Activated CD4-positive, alpha-beta T cell treated with anti-CD3 and anti-CD28 coated beads for 36 hours (primary cell): ENCODE measurements at places on chromosomes 13 and 19. TPM values are rescaled to one million over a fixed set of nuclear protein-coding genes. Genes with fewer than 3 reads are reported as not detected.
A peak's percentile ranks its signal among the peaks of the same experiment; 100 is the strongest.

DNA sequence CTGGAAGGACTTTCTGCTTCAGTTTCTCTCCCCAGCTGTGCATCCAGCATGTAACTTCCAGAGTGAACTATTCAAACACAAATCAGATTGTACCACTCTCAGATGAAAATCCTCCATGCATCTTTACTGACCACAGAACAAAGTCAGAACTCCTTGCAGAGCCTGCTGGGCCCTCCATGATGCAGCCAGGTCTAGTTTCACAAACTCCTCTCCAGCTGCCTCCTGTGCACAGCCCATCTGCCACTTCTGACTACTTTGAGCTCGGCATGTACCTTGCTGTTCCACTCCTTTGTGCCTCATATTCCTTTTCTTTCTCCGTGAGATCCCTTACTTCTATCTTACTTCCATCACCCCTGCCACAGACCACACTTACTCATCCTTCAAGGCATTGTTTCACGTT, 31.4 kb downstream of the NALCN start:
- H3K27ac ChIP-seq = no peak overlapping the region
- no peak overlapping the region for H3K4me3 ChIP-seq
- peaks cover 3% of the 10 kb centered on the region for H3K27me3 ChIP-seq

DNA sequence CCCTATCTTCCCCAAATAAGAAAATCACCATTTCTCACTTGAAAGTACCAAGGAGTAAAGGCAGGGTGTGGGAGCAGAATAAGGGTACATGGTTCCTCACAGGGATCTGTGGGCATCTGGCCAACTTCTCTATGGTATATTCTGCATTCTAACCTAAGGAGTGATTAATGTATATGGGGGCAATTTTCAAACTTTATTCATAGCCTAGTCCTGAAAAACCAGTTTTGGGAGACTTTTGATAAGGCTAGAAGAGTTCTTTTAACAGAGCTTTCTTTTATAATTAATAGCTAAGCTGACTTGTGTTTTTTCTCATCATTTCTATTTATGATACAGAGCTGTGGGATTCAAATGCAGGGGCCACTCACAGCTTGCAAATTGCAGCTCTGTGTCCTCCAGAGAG, 852 bp downstream of the SCEL start:
- H3K27me3 ChIP-seq = peaks cover 15% of the 10 kb centered on the region
- no peak for DNase-seq
- no peak overlapping the region for H3K27ac ChIP-seq
- H3K4me1 ChIP-seq = no peaks in the 10 kb centered on the region
- no peaks in the 10 kb centered on the region for H3K36me3 ChIP-seq

GRCh38 chr19:4233282-4233853, 4.0 kb downstream of the EBI3 start:
- no peak overlapping the region for H3K27ac ChIP-seq
- H3K27me3 ChIP-seq = peaks cover 4% of the 10 kb centered on the region
- H3K4me3 ChIP-seq = no peak overlapping the region
- peak; percentile 90 for DNase-seq
- H3K4me1 ChIP-seq = peaks cover 9% of the 10 kb centered on the region

GRCh38 chr19:18436671-18437490, 1.1 kb downstream of the ISYNA1 start:
- H3K36me3 ChIP-seq = peaks cover 11% of the 10 kb centered on the region
- peak; percentile 80 for DNase-seq
- peaks cover 21% of the 10 kb centered on the region for H3K4me1 ChIP-seq
- no peak overlapping the region for H3K27ac ChIP-seq
- H3K27me3 ChIP-seq = no peaks in the 10 kb centered on the region
- H3K4me3 ChIP-seq = peak overlapping the region; percentile 63

DNA sequence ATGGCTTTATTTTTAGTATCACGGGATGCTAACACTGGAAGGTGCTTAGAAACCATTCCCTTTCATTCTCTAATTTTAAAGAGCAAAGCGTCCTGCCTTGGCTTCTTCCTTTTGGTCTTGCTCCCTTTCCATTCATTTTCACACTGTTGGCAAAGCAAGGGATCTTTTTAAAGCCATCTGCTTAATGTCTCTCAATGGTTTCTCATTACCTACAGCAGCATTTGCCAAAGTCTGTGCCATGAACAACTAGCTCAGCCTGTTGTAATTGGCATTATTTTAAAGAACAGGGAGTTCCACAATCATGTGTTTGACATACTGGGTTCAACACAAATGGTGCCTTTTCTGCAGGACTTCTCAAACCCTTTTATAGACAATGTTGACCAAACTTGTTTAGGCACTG, 444.3 kb downstream of the GPC6 start:
- DNase-seq = no peak
- no peaks in the 10 kb centered on the region for H3K36me3 ChIP-seq
- no peak overlapping the region for H3K27ac ChIP-seq
- H3K27me3 ChIP-seq = no peaks in the 10 kb centered on the region
- H3K4me1 ChIP-seq = no peaks in the 10 kb centered on the region

- H3K27ac ChIP-seq = no peak overlapping the region
- no peaks in the 10 kb centered on the region for H3K36me3 ChIP-seq
- peak; percentile 38 for DNase-seq
- no peak overlapping the region for H3K4me3 ChIP-seq
These were observed 727 bp downstream of the CNMD start for GRCh38 chr13:52738719-52739467.

- DNase-seq = no peak
- H3K27ac ChIP-seq = no peak overlapping the region
- H3K4me3 ChIP-seq = no peak overlapping the region
These were observed 4.3 kb upstream of the NR1H2 start for GRCh38 chr19:50371914-50372475.

DNA sequence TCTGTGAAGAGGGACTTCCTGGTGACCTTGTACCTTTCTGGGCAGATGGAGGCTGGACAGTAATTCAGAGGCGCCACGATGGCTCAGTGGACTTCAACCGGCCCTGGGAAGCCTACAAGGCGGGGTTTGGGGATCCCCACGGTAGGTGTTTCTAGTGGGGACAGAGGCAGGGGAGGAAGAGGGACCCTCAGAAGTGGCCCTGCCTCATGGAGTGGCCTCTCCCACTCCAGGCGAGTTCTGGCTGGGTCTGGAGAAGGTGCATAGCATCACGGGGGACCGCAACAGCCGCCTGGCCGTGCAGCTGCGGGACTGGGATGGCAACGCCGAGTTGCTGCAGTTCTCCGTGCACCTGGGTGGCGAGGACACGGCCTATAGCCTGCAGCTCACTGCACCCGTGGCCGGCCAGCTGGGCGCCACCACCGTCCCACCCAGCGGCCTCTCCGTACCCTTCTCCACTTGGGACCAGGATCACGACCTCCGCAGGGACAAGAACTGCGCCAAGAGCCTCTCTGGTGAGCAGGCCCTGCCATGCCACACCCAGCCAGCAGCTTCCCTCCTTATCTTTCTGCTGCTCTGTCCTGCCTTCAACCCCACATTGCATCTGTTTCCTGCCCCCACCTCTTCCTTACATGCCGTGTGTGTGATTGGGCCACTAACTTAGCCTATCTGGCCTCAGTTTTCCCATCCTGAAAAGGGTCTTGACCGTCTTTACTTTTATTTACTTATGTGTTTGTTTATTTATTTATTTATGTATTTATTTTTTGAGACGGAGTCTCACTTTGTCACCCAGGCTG, 7.3 kb downstream of the ANGPTL4 start:
- peaks cover 22% of the 10 kb centered on the region for H3K27me3 ChIP-seq
- peaks cover 3% of the 10 kb centered on the region for H3K4me1 ChIP-seq
- no peak overlapping the region for H3K4me3 ChIP-seq

GRCh38 chr13:43036351-43037250, 13.2 kb downstream of the DNAJC15 start:
- peaks cover 44% of the 10 kb centered on the region for H3K4me1 ChIP-seq
- no peak overlapping the region for H3K4me3 ChIP-seq
- H3K27ac ChIP-seq = no peak overlapping the region
- H3K36me3 ChIP-seq = peaks cover 48% of the 10 kb centered on the region
- DNase-seq = no peak

GRCh38 chr13:52421216-52421615, 15.2 kb upstream of the THSD1 start:
- no peak for DNase-seq
- H3K27me3 ChIP-seq = no peaks in the 10 kb centered on the region
- H3K4me1 ChIP-seq = no peaks in the 10 kb centered on the region
- H3K4me3 ChIP-seq = no peak overlapping the region
- H3K36me3 ChIP-seq = peaks cover 44% of the 10 kb centered on the region

- DNase-seq = no peak
- H3K27ac ChIP-seq = no peak overlapping the region
- peaks cover 17% of the 10 kb centered on the region for H3K27me3 ChIP-seq
- no peak overlapping the region for H3K4me3 ChIP-seq
- H3K36me3 ChIP-seq = no peaks in the 10 kb centered on the region
- H3K4me1 ChIP-seq = no peaks in the 10 kb centered on the region
These were observed 78.2 kb upstream of the GPR12 start for GRCh38 chr13:26838821-26839220.

DNA sequence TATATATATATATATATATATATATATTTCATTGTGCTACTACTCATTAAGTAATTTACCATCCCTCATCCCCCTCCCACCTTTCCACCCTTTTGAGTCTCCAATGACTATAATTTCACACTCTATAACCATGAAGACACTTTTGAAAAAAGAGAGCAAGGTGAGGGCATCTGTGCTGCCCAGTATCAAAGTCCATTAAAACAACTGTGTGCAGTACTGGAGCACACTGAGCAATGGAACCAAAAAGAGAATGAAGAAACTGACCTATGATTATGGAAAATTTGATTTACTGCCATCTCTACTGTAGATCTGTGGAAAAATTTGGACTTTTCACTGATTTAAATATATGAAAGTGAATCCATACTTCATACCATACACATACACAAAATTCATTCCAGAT, 217.9 kb downstream of the COL4A1 start:
- DNase-seq = no peak
- H3K36me3 ChIP-seq = no peaks in the 10 kb centered on the region
- H3K27ac ChIP-seq = no peak overlapping the region
- no peaks in the 10 kb centered on the region for H3K4me1 ChIP-seq

DNA sequence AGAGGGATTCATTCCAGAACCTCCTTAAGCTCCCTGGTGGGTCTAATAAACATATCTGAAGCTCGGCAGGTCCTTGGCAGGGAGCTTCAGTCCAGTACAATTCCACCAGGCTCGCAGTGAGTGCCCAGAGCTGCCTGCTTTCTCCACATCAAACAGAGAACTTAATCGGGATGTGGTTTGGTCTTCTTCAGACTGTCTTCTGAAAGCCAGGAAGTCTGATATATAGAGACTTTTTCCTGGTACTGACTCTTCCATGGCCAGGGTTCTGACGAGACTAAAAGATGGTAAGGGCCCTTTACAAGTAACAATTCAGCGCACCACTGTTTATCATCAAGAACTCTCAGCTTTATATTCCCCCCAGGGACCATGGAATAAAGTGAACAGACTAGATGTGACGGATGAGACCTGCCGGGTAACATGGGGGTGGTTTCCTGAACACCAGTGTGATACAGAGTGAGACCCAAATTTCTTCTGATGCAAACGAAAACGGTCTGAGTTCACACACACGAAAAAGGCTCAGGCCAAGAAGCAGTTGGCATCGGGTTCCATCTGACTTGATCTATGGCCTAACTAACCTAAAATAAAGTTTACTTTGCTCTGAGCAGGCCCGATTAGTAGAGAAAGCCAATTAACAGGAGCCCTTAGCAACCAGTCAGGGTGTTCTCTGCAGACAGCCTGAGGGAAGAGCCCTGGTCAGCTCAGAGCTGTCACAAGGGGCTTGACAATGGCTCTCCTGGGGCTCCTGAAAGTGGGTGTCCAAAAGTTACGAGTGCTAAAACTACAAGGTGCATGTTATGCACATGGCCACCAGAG, 29.0 kb downstream of the RANBP3 start:
- peak overlapping the region; percentile 98 for H3K27ac ChIP-seq
- peak; percentile 46 for DNase-seq
- no peaks in the 10 kb centered on the region for H3K27me3 ChIP-seq

- peak overlapping the region; percentile 55 for H3K27ac ChIP-seq
- peaks cover 17% of the 10 kb centered on the region for H3K4me1 ChIP-seq
- DNase-seq = no peak
- peaks cover 14% of the 10 kb centered on the region for H3K36me3 ChIP-seq
- no peaks in the 10 kb centered on the region for H3K27me3 ChIP-seq
These were observed 4.0 kb downstream of the MRPL54 start for GRCh38 chr19:3766520-3766919.

- peaks cover 25% of the 10 kb centered on the region for H3K36me3 ChIP-seq
- no peak for DNase-seq
- H3K4me3 ChIP-seq = no peak overlapping the region
- H3K4me1 ChIP-seq = peaks cover 39% of the 10 kb centered on the region
These were observed 5.5 kb downstream of the FOSB start for GRCh38 chr19:45473367-45473681.

- peak; percentile 55 for DNase-seq
- peaks cover 46% of the 10 kb centered on the region for H3K36me3 ChIP-seq
- H3K4me1 ChIP-seq = peaks cover 32% of the 10 kb centered on the region
- H3K27me3 ChIP-seq = no peaks in the 10 kb centered on the region
- H3K4me3 ChIP-seq = peak overlapping the region; percentile 95
- peak overlapping the region; percentile 98 for H3K27ac ChIP-seq
These were observed 1.1 kb downstream of the PPP6R1 start for GRCh38 chr19:55257461-55258420.

DNA sequence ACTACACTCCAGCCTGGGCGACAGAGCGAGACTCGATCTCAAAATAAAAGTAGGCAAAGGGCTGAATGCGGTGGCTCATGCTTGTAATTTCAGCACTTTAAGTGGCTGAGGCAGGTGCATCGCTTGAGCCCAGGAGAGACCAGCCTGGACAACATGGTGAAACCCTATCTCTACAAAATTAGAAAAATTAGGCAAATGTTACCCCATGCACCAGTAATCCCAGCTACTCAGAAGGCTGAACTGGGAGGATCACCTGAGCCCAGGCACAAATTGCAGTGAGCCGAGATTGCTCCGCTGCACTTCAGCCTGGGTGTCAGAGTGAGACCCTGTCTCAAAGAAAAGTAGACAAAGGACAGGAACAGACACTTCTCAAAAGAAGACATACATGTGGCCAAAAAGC, 9.9 kb upstream of the LGALS13 start:
- no peak for DNase-seq
- H3K4me3 ChIP-seq = no peak overlapping the region
- H3K36me3 ChIP-seq = no peaks in the 10 kb centered on the region
- peaks cover 51% of the 10 kb centered on the region for H3K27me3 ChIP-seq
- no peak overlapping the region for H3K27ac ChIP-seq

- peak within 1 kb of the TSS; percentile 24 for H3K4me3 ChIP-seq
- peaks cover 8% of the 10 kb centered on the region for H3K4me1 ChIP-seq
- H3K27ac ChIP-seq = no peak within 1 kb of the TSS
- peak; percentile 54 for DNase-seq
- peaks cover 51% of the 10 kb centered on the region for H3K27me3 ChIP-seq
These were observed at the start of gene CCNA1 for GRCh38 chr13:36432106-36432544. Gene CCNA1 (plus strand): TSS chr13:36432495. CDS start chr13:36433057, 562 bp downstream.

DNA sequence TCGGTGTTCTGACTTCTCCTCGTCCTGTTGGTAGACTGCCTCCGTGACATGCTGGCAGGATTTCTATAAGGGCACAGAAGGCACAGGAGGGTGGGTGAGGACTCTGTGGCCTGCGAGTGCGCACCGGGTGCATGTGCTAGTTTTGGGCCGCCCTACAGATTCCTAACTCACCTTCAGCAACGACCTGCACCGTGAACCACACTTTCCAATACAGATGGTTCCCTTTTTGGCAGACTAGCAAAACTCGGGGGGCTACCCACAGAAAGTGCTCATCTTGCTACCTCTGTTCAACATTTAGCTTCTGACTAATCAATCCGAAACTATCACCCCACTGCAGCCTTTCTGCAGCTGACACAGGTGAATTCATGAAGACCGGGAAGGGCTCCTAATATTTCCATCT, 14.1 kb upstream of the AMER2 start:
- H3K36me3 ChIP-seq = no peaks in the 10 kb centered on the region
- DNase-seq = no peak
- no peak overlapping the region for H3K27ac ChIP-seq
- H3K27me3 ChIP-seq = peaks cover 38% of the 10 kb centered on the region
- H3K4me3 ChIP-seq = no peak overlapping the region

The C13orf46 gene
- 1.6 TPM for total RNA-seq

The PDX1 gene
- not detected for total RNA-seq

The ERICH6B gene
- not detected for total RNA-seq

The CEACAM8 gene
- total RNA-seq = not detected

The FBN3 gene
- not detected for total RNA-seq
